GM12892 (cell line): ENCODE measurements at places on chromosomes 1 and 21.

DNA sequence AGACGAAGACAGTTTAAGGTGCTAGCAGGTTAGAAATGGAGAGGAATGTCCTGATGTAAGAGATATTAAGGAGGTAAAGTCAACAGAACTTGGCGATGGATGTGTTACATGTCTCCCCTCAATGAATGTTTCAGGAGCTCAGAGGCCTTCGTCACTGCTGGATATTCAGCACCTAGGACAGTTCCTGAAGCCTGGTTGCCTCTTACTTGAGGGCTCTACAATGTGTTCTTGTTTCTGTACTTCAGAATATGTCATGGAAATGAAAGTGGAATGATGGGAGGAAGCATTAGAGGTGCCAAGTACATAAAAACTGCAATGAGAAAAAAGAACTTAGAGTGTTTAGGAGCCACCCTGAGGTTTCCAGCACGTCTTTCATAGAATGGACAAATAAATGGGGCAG, 17.7 kb downstream of the TNR start:
- DNase-seq: no peak

DNA sequence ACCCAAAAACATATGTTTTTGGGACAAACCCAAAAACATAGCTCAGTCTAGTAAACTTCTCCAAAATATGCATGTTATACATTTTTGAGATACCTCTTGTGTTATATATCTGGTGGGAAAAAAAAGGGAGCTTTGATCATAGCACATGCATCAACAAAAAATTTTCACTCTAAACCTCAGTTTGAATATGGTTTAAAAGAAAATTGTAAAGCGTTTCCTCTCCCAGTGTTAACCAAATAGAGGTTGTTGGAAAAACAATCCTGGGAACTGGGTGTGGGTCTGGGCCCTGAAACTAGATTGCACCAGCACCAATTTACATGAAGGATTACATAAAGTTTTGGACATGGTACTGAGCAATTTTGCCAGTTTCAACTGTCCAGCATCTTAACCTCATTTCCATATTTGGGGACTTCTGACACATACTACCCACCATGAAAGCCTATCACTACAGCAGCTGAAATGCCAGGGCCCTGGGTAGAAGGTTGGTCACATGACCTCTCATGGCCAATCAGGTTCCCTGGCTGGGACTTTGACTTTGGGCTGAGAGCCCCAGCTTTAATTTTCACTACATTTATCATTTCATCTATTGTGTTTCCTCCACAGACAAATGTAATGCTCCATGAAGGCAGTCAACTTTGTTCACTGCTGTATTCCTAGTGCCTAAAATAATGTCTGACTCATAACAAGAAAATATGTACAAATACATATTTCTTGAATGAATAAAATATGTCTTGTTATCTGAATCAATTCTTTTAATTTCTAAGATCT, 150.7 kb downstream of the SETD4 start:
- DNase-seq: no peak

- DNase-seq: no peak
Observed at GRCh38 chr21:38448671-38449385, 49.4 kb downstream of the ERG start.

DNA sequence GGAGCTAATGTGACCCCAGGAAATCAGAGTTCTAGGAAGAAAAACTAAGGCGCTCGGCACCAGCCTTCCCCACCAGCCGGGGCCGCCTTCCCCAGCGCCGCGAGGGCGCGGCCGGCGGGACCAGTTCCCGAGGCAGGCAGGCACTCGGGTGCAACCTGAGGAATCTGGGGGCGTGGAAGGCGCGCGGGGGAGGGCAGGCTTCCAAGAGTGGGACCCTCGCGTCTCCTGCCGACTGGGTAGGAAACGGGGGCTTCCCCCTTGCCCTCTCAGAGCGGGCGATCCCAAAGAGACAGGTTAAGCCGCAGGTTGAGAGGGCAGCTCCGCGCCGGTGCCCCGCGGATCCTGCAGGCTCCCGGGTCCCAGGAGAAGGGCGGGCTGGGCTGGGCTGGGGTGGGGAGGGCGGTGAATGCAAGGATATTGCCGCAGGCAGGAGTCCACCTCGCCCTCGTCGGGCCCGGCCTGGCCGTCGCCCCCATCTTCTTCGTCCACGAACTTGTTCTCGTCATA, 431 bp downstream of the ARPC5 start:
- DNase-seq: no peak

GRCh38 chr1:206583707-206584648, 28.3 kb downstream of the EIF2D start:
- DNase-seq: peak; percentile 69

DNA sequence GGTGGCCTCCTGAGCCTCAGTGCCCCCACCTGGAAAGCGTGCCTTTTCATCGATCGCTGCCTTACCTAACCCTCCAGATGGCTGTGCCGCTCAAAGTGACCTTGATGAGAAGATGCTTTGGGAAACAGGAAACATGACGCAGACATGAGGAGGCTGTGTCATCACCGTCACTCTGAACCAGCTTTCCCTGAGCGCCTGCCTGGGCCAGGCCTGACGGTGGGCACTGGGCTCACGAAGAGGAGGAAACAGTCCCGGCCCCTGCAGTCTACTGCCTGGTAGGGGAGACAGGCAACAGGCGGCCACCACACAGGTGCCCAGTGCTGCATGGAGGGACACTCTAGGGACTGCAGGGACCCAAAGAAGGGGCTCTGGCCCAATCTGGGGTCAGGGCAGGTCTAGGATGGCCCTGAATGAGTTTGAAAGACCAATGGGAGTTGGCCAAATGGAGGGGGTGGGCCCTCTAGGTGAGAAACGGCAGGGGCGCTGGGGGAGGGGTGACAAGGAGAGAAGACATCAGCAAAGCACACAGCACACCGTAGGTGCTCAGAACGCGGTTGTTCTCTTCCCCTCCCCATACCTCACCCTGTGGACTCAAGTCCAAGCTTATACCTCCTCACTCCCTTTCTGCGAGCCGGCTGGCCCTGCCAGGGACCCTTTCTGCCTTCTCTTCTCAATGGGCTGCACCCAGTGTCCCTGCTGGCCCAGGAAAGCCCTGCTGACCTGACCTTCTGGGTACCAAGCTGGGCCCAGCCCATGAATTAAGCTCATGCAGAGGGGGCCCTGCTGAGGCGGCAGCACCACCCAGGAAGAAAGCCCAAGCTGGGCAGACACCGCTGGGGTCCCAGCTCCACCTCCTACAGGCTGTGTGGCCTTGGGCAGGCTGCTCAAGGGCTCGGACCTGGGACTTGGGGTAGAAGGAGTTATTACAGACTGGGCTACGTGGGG, 44.9 kb downstream of the GLIS1 start:
- DNase-seq: no peak

DNA sequence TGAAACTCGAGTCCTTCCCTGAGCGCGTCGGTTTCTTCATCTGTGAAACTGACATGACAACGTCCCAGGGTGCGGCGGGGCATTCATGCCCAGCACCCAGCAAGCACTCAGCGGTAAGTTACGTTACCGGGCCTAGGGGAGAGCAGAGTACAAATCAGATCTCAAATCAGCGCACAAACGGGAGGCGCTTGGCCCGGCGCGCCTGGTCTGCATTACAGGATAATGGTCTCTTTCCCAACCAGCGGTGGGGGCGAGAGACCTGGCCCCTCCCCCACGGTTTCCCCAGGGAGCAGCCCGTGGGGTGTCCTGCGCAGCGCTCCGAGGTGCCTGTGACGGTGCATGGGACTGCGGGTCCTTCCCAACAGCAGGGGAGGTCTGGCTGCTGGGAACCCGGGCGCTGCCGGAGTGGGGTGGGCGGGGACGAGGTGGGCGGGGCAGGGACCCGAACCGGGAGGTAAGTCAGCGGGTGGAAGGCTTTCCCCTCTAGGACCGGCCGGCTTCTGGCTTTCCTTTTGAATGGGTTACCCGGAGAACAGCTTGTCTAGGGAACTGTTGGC, 1.0 kb downstream of the TMEM51 start:
- DNase-seq: no peak

- no peak for DNase-seq
Observed at GRCh38 chr1:244749230-244750016, 86.0 kb upstream of the COX20 start.

DNA sequence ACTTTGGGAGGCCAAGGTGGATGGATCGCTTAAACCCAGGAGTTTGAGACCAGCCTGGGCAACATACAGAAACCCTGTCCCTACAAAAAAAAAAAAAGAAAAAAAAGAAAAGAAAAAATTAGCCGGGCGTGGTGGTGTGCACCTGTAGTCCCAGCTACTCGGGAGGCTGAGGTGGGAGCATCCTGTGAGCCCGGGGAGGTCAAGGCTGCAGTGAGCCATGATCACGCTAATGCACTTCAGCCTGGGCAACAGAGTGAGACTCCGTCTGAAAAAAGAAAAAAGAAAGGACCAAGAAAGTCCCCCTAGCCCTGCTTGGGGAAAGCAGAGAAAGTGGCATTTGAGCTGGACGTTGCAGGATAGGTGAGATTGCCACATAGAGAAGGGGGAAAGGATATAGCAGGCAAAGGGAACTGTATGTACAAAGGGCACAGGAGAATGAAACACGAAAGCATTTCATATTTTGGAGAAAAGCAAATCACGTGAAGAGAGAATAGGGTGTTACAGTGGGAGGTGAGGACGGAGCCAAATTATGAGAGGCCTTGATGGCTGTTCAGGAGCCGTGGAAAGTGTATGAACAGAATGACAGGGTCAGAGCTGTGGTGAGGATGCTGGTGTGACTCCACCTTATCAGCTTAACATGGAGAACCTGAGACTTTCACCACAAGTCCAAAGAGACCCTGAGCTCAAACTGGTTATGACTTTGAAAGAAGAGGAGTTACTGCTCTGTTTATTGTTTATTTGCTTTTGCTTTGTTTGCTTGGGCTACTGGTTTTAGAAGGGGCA, 19.5 kb upstream of the LRIG2 start:
- DNase-seq: no peak

DNA sequence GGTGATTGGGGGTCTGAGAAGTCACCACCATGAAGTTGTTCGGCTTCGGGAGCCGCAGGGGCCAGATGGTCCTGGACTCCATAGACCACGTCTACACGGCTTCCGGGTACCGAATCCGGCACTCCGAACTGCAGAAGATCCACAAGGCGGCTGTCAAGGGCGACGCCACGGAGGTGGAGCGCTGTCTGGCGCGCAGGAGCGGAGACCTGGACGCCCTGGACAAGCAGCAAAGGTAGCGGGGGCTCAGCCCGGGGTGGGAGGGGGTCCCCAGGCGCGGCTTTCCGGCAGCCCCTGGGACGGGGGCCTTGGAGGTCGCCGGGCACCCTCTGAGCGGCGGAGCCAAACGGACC, 146.5 kb downstream of the LIPI start:
- no peak for DNase-seq

GRCh38 chr1:235468004-235468403, 36.2 kb downstream of the B3GALNT2 start:
- DNase-seq: no peak

GRCh38 chr1:208521534-208521933, 277.4 kb upstream of the PLXNA2 start:
- DNase-seq: no peak

DNA sequence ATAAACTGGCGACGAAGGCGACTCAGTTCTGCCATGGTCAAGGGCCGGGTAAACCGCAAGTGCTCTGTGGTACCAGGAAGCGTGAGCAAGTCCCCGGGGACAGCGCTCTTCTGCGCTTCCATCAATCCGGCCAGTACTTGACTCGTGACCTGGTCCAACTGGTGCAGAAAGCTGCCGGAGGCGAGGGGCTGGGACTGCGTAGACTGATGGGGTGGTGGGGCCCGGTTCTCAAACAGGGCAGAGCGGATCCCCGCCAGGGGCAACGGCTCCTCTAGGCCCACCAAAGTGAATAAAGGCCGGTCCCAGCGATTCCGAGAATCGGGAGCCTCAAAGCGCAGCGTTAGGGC, 852 bp downstream of the KTI12 start:
- DNase-seq: peak; percentile 25

DNA sequence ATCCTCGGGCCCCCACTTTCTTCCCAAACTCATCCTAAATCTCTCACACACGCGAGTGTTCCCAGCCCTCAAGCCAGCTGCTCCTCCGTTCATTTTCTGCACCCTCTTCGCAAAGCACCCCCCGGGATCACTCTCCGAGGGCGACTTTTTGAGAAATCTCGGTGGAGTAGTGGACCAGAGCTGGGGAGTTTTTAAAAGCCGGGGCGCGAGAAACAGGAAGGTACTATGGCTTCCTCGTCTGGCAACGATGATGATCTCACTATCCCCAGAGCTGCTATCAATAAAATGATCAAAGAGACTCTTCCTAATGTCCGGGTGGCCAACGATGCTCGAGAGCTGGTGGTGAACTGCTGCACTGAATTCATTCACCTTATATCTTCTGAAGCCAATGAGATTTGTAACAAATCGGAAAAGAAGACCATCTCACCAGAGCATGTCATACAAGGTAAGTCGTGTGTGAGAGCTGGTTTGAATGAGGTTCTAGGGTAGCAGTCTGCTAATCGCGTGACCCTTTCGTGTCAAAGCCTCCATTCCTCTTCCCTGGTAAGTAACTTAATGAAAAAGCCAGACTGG, 800 bp downstream of the DR1 start:
- DNase-seq: peak; percentile 6

DNA sequence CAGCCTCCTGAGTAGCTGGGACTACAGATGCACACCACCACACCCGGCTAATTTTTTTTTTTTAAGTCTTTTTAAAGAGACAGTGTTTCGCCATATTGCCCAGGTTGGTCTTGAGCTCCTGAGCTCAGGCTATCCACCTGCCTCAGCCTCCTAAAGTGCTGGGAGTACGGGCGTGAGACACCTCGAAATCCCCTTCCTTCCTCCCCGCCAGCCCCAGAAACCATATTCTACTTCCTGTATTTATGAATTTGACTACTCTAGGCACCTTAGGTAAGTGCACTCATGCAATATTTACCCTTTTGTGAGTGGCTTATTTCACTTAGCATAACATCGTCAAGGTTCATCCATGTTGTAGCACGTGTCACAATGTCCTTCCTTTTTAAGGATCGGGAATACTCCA, 6.9 kb upstream of the LRP8 start:
- DNase-seq: no peak

DNA sequence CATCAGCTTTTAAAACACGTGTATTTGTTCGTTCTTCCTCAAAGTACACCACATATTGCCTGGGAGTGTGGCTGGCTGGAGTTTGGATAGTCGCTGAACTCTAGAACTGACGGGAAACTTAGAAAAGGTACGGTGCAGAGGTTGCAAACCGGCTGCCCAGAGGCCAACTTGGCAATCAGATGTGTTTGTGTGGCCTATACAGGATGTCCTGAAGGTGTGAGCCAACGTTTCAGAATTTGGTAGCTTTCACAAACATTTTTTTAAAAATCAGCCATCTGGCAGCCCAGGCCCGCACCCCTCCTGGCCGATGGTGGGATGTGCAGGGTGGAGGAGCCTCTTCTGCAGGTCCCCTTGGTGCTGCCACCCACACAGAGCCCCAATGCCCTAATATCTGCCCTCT, 73.6 kb upstream of the SLC25A33 start:
- no peak for DNase-seq

- DNase-seq: no peak
Observed at GRCh38 chr1:2258122-2258681, 30.1 kb downstream of the SKI start.
